Foreskin fibroblast (primary cell): ENCODE measurements at places on chromosomes 7 and 10.

GRCh38 chr7:134935701-134936100 lies 50.6 kb upstream of the AGBL3 start:
- no peak for DNase-seq

DNA sequence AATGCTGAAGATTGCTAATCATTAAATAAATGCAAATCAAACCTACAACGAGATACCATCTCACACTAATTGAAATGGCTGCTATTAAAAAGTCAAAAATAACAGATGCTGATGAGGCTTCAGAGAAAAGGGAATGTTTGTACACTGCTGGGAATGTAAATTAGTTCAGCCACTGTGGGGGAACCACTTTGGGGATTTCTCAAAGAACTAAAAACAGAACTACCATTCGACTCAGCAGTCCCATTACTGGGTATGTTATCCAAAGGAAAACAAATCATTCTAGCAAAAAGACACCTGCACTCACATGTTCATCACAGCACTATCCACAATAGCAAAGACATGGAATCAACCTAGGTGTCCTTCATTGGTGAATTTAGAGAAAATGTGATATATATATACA lies 379.0 kb upstream of the CNTNAP2 start:
- no peak for DNase-seq

DNA sequence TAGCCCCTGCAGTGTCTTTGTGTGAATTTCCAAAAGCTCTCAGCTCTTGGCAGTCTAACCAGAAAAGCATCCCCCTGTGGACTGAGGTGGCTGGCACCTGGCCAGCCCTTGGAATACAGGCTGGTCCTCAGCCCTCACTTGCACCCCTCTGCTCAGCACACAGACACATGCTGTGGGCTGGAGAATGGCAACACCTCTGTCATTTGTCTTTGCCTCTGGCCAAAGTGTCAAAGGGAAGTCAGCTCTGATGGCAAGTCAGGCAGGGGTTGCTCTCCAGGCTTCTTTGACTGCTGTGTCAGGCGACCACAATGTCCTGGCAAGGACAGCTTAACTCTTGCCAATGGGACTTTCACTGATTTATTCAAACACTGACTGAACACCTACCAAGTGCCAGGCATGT lies 724.8 kb downstream of the INHBA start:
- DNase-seq = no peak

DNA sequence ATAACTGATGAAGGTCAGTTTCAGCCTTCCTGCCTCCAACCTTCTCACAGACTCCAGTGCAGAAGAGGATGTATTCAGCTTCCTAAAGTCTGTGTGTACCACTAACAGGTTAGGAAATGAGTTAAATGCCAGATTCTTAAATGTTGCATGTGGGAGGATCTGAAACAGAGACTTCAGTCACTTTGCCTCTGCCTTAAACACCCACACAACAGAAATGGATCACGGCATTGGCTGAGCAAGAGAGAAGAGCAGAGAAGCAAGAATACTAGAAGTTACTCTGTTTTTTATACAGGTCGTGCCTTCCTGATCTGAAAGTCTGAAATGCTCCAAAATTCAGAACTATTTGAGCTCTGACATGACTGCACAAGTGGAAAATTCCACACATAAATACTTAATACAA lies 98.9 kb upstream of the ARHGAP21 start:
- DNase-seq = peak; percentile 19

DNA sequence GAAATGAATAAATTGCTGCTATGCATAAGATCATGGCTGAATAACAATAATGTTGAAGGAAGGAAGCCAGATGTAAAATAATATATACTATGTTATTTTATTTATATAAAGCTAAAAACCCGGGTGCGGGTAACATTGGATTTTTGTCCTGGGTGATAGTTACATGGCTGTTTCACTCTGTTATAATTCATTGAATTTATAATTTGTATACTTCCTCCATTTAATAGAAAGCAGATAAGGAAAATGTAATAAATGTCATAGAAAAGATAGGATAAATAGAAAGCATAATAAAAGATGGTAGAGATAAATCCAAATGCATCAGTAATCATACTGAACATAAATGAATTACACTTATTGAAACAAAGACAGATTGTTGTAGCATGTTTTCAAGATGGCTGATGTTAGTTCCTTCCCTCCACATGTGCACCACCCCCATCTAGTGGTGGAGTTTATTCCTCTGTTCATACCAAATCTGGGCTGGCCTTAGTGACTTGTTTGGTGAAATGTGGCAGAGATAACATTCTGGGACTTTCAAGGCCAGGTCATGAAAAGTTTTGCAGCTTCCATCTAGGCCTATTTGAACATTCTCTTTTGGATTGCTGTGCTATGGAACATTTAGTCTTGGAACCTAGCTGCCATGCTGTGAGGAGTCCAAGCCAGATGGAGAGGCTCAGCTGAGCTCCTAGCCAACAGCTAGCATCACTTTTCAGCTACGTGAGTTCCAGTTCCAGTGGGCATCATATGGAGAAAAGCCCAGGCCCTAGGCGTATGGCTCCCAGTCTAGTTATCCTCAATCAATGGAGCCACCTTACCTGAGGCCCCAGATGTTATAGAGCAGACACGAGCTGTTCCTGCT lies 46.9 kb downstream of the AHCYL2 start:
- peak; percentile 30 for DNase-seq

DNA sequence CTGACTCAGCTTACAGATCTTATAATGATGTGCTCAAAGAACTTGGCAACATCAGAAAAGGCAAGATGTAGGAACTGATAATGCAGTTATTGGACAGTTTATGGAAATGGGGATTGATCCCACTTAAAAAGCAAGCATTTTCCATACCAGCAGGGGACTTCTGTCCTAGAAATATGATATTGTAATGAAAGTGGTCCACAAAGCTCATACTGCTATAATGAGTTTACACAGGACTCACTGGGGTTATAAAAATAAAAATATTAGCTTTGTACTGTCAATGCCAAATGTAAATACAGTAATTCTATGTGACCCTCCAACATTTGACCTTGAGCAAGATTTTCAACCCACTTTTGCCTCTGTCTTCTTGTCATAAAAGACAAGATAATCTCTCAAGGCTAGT lies 145.5 kb upstream of the SEM1 start:
- no peak for DNase-seq
